ENCODE measurements at places on chromosomes 7 and 10. TPM values are rescaled to one million over a fixed set of nuclear protein-coding genes. Genes with fewer than 3 reads are reported as not detected.

OPALIN gene
- not detected for total RNA-seq

HOXA1 gene
- total RNA-seq = not detected

KCP gene
- total RNA-seq = 2.2 TPM

FKBP6 gene
- total RNA-seq = not detected

TBXAS1 gene
- total RNA-seq = not detected

GCK gene
- 43.9 TPM for total RNA-seq

INSYN2A gene
- total RNA-seq = 1.7 TPM

MRPS16 gene
- total RNA-seq = 89.2 TPM

INA gene
- 625 TPM for total RNA-seq

GRCh38 chr7:42479452-42479815 lies 242.4 kb upstream of the GLI3 start:
- H3K27me3 ChIP-seq = peaks cover 3% of the 10 kb centered on the region
- peaks cover 5% of the 10 kb centered on the region for H3K36me3 ChIP-seq
- no peak overlapping the region for H3K27ac ChIP-seq
- no peaks in the 10 kb centered on the region for H3K4me1 ChIP-seq

DNA sequence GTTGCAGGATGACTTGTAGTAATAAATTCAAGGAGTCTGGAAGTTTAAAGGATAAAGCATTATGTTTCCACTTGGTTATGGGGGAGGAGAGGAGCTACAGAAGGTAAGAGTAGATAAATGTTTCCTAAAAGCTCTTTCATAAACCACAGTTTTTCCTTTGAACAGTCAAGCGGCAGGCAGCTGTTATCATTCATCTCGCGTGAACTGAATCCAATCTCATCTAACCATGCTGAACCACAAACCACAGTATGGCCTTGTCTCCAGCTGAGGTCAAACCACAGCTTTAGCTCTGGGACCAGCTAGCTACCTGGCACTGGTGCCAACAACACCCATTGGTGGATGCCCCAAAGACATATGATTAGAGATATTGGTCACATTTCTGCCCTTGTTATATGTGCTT lies 63.3 kb downstream of the NOC3L start:
- no peaks in the 10 kb centered on the region for H3K36me3 ChIP-seq
- H3K27me3 ChIP-seq = no peaks in the 10 kb centered on the region
- H3K4me1 ChIP-seq = no peaks in the 10 kb centered on the region
- H3K27ac ChIP-seq = no peak overlapping the region

GRCh38 chr10:35492386-35493195 lies 112.5 kb upstream of the GJD4 start:
- peaks cover 35% of the 10 kb centered on the region for H3K4me1 ChIP-seq
- peaks cover 8% of the 10 kb centered on the region for H3K36me3 ChIP-seq
- no peak overlapping the region for H3K4me3 ChIP-seq
- peak overlapping the region; percentile 40 for H3K27ac ChIP-seq
- peaks cover 26% of the 10 kb centered on the region for H3K27me3 ChIP-seq

DNA sequence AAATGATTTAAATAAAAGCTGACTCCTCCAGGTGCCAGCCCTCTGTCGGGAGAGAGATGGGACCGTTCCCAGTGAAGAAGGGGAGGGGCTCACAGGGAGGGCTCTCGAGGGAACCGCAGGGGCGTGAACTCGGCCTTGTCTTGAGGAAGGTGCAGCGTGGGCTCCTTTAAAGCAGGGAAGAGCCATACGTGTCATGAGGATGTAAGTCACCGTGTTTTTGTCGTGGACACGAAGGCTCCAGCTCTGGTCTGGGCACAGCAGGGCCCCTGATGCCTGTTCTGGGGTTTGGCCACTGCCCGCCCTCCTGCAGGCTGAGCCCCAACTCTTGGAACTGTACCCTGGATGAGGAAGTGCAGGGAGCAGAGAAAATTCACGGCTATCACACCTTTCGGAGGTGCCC lies 45.0 kb downstream of the JAKMIP3 start:
- H3K36me3 ChIP-seq = no peaks in the 10 kb centered on the region
- DNase-seq = no peak
- no peak overlapping the region for H3K27ac ChIP-seq
- no peak overlapping the region for H3K4me3 ChIP-seq
- peaks cover 2% of the 10 kb centered on the region for H3K27me3 ChIP-seq
- H3K4me1 ChIP-seq = peaks cover 2% of the 10 kb centered on the region

DNA sequence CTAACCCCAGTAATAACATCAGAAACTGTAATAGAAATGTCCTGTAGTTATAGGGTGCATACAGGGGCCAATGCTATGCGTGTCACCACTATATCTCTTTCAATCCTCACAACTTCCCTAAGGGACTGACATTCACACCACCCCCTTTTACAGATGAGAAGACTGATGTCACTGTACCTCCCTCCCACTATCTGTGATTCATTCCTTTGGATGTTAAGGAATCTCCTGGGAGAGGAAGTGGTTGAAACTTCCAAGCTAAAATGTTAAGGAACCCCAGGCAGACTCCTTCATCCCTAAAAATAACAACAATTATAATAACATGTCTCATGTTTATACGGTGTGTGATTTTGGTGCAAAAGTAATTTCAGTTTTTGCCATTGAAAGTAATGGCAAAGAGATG lies 5.4 kb downstream of the COL13A1 start:
- peaks cover 13% of the 10 kb centered on the region for H3K27me3 ChIP-seq
- no peak overlapping the region for H3K4me3 ChIP-seq
- H3K36me3 ChIP-seq = peaks cover 8% of the 10 kb centered on the region
- H3K4me1 ChIP-seq = peaks cover 25% of the 10 kb centered on the region
- no peak overlapping the region for H3K27ac ChIP-seq

- H3K27ac ChIP-seq = peak overlapping the region; percentile 16
- no peaks in the 10 kb centered on the region for H3K27me3 ChIP-seq
- peak overlapping the region; percentile 15 for H3K4me3 ChIP-seq
- no peaks in the 10 kb centered on the region for H3K36me3 ChIP-seq
These were observed 147.3 kb downstream of the NRCAM start for GRCh38 chr7:108308903-108309302.

GRCh38 chr10:68752711-68753350 lies 31.8 kb downstream of the CCAR1 start:
- no peak for DNase-seq
- H3K36me3 ChIP-seq = no peaks in the 10 kb centered on the region
- no peaks in the 10 kb centered on the region for H3K27me3 ChIP-seq
- H3K4me3 ChIP-seq = no peak overlapping the region
- H3K4me1 ChIP-seq = no peaks in the 10 kb centered on the region
- no peak overlapping the region for H3K27ac ChIP-seq

DNA sequence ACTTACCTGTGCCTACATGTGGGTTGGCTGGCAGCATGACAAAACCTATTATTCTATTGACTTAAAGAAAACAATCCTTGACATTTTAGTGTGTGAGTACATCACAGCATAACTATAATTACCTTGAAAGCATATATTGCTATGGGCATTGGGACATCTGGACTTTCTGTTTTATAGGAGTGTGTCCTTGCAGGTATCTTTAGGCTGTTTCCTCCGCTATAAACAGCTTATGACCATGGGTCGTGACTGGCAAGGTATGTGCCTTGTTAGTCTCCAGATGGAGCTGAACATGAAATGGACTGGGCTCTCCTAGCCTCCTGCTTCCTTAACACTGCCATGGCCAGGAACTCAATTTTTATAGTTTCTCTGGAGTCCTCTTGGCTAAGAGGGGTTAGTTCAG lies 317.4 kb upstream of the COBL start:
- H3K4me3 ChIP-seq = no peak overlapping the region
- H3K27ac ChIP-seq = no peak overlapping the region
- H3K27me3 ChIP-seq = peaks cover 6% of the 10 kb centered on the region
- peaks cover 8% of the 10 kb centered on the region for H3K36me3 ChIP-seq
- no peak for DNase-seq

GRCh38 chr7:158318511-158318913 lies 269.1 kb downstream of the PTPRN2 start:
- H3K27me3 ChIP-seq = peaks cover 1% of the 10 kb centered on the region
- H3K4me3 ChIP-seq = no peak overlapping the region
- peaks cover 3% of the 10 kb centered on the region for H3K4me1 ChIP-seq
- no peak overlapping the region for H3K27ac ChIP-seq
- no peak for DNase-seq
- H3K36me3 ChIP-seq = peaks cover 15% of the 10 kb centered on the region

- no peaks in the 10 kb centered on the region for H3K36me3 ChIP-seq
- H3K4me1 ChIP-seq = peaks cover 34% of the 10 kb centered on the region
- DNase-seq = no peak
These were observed 337.8 kb downstream of the NRG3 start for GRCh38 chr10:82212753-82213152.

GRCh38 chr10:111080224-111080623 lies 3.4 kb downstream of the ADRA2A start:
- H3K27me3 ChIP-seq = peaks cover 25% of the 10 kb centered on the region
- no peak for DNase-seq
- no peak overlapping the region for H3K4me3 ChIP-seq
- H3K27ac ChIP-seq = no peak overlapping the region
- H3K4me1 ChIP-seq = no peaks in the 10 kb centered on the region

- H3K4me1 ChIP-seq = peaks cover 19% of the 10 kb centered on the region
- H3K4me3 ChIP-seq = no peak overlapping the region
- no peak overlapping the region for H3K27ac ChIP-seq
- DNase-seq = no peak
- H3K27me3 ChIP-seq = peaks cover 2% of the 10 kb centered on the region
These were observed 370.4 kb downstream of the TNS3 start for GRCh38 chr7:47211519-47211973.

GRCh38 chr10:30114881-30115625 lies 55.7 kb upstream of the JCAD start:
- H3K27ac ChIP-seq = no peak overlapping the region
- no peaks in the 10 kb centered on the region for H3K27me3 ChIP-seq
- H3K36me3 ChIP-seq = no peaks in the 10 kb centered on the region
- no peak for DNase-seq

GRCh38 chr10:60335708-60336107 lies 54.0 kb downstream of the ANK3 start:
- H3K27ac ChIP-seq = no peak overlapping the region

GRCh38 chr7:43749383-43749940 lies 9.0 kb upstream of the BLVRA start:
- peaks cover 6% of the 10 kb centered on the region for H3K4me1 ChIP-seq
- H3K27ac ChIP-seq = no peak overlapping the region
- H3K27me3 ChIP-seq = peaks cover 1% of the 10 kb centered on the region
- no peak for DNase-seq
- H3K4me3 ChIP-seq = no peak overlapping the region

DNA sequence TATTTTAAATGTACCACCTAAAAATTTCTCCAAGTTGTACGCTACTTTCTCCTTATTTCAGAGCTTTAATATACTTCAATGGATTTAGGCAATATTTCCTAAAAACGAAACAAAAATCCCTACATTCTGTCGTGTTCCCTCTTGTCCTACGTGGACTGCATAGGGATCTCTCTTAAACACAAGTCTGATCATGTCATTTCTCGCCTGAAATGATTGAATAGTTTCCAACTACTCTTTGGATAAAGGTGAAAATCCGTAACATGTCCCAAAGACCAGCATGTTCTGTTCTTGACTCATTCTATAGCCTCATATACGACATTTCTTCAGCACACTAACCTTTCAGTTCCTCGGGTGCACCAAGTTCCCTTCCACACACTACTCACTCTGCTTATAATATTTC lies 17.7 kb upstream of the TPK1 start:
- no peak for DNase-seq
- no peak overlapping the region for H3K27ac ChIP-seq
- no peaks in the 10 kb centered on the region for H3K4me1 ChIP-seq

DNA sequence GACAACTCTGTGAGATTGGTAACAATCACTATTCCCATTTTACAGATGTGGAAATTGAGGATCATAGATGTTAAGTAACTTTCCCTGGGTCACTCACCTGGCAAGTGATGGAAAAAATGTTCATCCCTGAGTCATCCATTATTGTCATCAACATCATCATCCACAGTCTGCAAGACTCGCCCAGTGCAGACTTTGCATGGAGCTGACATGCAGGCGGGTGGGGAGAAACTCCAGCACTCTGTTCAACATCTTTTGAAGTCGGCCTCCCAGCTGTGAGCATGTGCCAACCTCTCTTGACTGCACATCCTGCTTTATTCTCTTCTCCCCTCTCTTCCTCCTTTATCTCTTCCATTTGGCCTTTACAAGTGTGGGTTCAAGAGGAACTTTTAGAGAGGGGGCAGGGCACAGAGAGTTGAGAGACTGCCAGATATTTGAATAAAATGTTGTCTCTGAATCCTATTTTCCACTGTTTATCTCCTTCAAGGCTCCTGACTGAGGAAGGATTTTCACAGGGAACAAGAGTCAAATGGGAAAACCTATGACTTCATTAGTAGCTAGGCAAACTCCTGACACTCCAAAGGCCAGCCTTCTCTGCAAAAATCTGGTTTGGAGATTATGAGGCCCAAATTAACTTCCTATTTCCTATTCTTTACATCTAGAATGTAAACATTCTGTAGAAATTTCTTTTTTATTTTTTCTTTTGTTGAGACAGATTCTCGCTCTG lies 283.7 kb upstream of the PODXL start:
- H3K4me1 ChIP-seq = peaks cover 11% of the 10 kb centered on the region
- no peaks in the 10 kb centered on the region for H3K27me3 ChIP-seq
- no peak overlapping the region for H3K27ac ChIP-seq
- H3K4me3 ChIP-seq = no peak overlapping the region
- H3K36me3 ChIP-seq = no peaks in the 10 kb centered on the region

DNA sequence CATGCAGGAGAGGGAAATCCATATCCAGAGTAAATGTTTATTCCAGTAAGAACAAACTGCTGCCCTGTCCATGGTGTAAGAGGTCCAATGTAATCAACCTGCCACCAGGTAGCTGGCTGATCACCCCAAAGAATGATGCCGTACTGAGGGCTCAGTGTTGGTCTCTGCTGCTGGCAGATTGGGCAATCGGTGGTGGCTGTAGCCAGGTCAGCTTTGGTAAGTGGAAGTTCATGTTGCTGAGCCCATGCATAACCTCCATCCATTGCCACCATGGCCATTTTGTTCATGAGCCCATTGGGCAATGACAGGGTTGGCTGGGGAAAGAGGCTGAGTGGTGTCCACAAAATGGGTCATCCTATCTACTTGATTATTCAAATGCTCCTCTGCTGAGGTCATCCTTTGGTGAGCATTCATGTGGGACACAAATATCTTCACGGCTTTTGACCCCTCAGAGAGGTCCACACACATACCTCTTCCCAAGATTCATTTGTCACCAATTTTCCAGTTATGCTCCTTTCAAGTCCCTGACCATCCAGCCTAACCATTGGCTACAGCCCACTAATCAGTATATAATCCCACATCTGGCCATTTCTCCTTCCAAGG lies 23.3 kb upstream of the PAPSS2 start:
- H3K36me3 ChIP-seq = no peaks in the 10 kb centered on the region
- H3K27me3 ChIP-seq = no peaks in the 10 kb centered on the region
- no peak overlapping the region for H3K4me3 ChIP-seq
- DNase-seq = no peak

DNA sequence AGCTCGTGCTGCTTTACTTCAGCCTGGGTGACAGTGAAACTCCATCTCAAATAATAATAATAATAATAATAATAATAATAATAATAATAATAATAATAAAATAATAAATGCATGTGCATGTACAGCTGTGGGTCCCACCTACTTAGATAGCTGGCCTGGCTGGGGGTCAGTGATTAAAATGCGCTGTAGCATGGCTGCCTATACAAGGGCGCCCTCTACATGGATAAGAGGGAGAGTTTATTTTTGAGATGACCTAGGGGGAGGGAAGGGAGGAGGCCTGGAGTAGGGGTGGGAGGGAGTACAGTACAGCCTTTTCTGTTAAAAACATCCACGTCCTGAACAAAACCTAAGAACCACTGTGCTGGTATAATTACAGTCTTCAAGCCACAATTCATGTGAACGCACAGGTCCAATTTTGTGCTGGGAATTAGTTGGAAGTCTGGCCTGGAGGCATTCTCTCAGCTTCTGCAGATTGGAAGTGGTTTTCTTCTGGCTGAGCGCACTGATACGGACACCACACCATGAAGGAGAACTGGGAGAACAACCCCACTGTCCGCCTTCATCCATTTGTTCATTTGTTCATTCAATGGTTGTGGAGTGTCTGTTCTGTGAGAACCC lies 146.5 kb downstream of the TMEM178B start:
- H3K27ac ChIP-seq = no peak overlapping the region
- H3K4me3 ChIP-seq = no peak overlapping the region
- H3K27me3 ChIP-seq = peaks cover 2% of the 10 kb centered on the region

All from glutamatergic neuron (in vitro differentiated cells).